ENCODE measurements at places on chromosomes 16 and 17.

- DNase-seq: peak; percentile 23
Measured at GRCh38 chr16:20763461-20764232, at the start of gene ACSM3. Gene ACSM3, plus strand, starts transcription at chr16:20764014. Its CDS starts 6,021 bp downstream, at chr16:20770035.

GRCh38 chr16:88458039-88458772, 5.1 kb downstream of the ZFPM1 start:
- DNase-seq: no peak

- no peak for DNase-seq
Measured at GRCh38 chr16:19188406-19188805, 20.4 kb downstream of the SYT17 start.

DNA sequence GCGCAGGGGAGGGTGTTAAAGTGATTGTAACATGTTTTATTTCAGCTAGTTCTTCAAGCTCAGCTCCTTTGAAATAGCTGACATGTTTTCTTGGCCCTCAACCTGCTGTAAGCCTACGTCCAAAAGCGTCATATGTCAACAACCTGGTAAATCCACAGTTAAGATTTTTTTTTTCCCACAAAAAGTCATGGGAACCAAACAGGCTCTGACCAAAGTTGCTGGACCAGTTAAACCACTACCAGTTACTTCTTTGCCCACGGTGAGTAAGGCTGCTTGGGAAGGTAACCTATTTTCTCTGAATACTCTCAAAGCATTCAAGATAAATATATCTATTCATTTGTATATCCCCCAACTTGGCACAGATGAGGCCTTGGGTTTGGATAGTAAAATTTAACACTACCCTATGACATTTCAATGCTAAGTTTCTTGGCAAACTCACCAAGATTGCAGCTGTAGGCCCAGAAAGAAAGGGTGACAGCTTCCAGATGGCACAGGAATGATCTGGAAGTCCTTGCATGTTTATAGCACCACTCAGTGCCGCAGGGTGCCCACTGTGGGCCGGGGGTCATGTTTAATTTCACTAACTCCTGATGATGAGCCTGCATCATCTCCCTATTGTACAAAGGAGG, 166.2 kb downstream of the XYLT1 start:
- no peak for DNase-seq

DNA sequence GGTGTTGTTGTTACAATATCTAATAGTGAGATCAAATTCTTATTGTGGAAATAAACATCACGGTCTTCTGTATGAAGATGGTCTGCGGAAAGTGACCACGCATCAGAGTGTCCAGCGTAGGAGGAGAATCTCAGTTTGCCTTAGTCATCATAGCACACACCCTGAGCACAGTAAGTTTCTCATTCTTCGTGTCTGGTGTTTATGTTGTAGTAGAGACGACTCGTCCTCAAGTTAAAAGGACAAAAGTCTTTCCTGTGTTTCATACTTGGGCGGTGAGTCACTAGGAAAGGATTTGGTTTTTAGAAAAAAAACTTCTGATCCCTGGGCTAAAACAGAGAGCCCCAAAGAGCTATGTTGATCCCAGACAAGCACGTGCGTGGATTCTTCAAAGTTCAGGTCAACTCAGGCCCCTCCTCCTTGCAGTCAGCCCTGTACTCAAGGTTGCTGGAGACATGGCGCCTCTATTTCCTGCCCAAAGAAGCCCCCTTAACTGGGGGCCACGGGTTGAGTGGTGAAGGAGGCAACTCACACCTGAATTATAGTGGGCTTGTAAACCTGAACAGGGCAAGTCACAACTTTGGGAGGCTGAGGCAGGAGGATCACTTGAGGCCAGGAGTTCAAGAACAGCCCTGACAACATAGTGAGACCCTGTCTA, 170.4 kb downstream of the ZFHX3 start:
- no peak for DNase-seq

- DNase-seq: no peak
Measured at GRCh38 chr17:17840751-17841591, 4.2 kb upstream of the SREBF1 start.

- DNase-seq: no peak
Measured at GRCh38 chr16:30870904-30871303, 23.0 kb downstream of the BCL7C start.

- DNase-seq: no peak
Measured at GRCh38 chr17:56289321-56289720, 136.0 kb downstream of the ANKFN1 start.

DNA sequence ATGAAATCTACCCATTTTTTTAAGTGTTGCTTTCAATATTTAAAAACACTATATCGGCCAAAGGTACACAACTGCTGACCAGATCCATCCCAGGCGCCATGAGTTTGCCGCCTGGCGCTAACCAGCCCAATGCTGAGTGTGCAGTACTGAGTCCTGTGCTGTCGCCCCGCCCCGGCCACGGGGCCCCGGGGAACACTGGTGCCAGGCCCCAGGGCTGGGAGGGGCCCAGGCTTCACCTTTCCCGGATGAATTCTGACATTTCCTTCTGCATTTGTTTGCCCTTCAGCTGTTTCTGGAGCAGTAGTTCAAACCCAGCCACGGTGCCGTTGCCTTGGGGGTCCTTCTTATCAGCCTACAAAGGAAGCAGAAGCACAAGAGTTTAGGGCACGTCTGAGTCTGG, 37.8 kb upstream of the RCVRN start:
- DNase-seq: no peak

DNA sequence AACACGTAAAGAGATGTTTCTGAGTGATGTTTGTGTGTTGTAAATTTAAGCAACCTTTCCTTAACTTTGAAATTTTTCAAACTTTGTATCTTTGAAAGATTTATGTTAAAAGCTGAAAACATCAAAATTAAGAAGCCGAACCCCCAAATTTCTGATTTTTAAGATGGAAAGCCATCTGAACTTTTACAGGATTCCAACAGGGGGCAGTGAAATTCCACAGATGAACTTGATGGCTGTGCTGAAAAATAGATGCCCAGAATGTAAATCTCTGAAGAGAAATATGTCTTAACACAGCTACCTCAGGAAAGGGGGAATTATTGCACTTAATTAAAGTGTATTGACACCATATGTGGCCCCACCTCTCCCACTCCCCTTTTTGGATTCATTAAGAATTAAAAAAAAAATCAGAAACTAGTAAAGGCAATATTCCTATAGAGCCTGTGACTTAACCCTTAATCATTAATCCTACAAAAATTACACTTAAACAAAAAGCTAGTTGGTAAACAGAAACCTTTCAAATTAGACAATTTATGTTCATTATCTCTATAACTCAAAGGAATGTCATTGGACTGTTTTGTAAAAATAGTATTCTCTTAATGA, 597.9 kb downstream of the KCNJ2 start:
- no peak for DNase-seq

DNA sequence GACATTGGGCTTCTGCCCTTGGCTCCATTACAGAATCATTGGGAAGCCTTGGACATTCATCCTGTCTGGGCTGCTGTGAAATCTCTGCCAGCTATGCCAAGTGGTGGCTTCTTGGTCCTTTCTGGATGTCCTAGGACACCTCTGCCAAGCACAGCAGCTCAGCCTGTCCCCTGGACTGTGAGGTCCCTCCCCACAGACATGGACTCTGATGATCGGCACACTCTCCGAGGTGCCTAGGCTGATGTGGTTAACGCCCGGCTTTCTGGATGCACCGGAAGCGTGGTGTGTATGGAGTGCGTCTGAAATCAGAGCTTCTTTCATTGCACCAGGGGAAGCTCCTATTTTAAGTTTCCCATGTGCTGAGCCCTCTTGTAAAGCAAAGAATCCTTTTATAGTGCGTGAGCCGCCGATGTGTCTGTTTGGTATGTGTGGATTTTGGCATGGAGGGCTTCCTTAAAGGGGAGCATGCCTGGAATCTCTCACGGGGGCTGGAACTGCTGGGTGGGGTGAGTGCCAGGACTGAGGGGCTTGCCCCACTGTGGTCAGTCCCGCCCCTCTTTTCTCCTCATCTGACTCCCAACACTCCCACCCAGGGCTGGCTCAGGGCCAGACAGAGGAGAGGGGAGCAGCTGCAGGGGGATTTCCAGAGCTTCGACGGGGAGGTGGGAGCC, 7.0 kb upstream of the ARHGAP23 start:
- no peak for DNase-seq

DNA sequence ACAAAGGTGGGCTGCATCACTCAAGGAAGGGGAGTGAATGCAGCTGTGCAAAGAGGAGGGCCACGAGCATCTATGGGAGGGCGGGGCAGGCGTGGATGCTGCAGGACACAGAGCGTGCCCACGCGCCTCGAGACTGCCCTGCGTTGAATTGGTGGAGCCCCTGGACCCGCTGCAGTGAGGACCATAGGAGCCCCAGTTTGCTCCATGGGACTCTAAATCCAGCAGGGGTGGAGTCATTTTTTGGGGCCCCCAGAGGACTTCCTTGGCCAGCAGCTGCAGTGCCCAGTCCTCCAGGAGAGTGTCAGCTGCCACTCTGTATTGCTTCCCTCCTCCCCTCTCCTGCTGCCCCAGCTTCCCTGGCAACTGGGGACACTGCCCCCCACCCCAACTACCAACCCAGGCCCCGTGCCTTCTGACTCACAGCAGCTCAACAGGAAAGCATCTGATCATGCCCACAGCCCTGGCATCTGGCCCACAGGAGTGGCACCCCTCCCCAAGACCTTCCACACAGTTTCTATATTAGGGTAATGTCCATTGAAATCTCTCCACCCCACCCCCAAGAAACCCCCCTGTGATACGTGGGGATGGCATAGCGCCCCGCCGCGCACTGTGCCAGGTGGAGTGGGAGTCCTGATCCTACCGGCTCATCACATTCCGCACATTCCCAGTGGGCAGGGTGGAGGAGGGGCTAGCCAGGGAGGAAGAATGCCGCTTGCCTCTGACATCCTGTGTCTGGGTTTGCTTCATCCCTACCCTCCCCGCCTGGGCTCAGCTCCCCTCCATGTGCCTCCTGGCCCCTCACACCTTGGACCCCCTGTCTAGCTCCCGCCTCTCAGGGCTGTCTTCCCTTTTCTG, 27.8 kb upstream of the ITGA3 start:
- DNase-seq: no peak

DNA sequence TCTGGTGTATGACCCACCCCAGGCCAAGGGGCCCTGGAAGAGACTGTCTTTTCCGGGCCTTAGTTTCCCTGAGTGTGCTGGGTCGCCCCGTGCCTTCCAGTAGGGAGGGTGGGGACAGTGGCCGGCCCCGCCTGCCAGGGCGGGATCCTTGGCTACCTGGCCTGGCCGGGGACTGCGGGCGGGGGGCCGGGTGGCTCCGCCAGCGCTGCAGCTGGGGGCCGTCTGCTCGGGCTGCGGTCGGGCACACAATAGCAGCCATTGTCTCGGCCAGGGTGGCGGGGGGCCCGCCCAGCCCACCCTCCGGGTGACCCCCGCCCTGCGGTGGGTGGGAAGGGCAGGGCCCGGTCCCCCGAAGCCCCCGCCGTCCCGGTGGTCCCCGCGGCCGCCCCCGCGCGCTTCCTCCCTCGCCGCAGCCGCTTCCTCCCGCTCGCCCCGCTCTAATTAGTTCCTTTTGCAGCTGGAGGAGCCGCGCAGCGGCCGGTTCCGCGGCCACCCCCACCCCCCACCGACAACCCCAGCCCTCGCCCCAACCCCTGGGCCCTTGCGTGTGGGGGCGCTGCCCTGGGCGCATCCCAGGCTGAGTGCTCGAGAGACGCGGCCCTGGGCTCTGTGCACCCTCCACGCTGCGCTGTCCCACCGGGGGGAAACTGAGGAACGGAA, 11.6 kb downstream of the GLIS2 start:
- DNase-seq: no peak

GRCh38 chr17:48589831-48590606, at the start of gene HOXB3:
Gene HOXB3, minus strand, starts transcription at chr17:48590241. Its CDS starts 37,767 bp downstream, at chr17:48552474.
- DNase-seq: no peak

GRCh38 chr16:88798073-88798472, 5.5 kb upstream of the CDT1 start:
- DNase-seq: no peak

DNA sequence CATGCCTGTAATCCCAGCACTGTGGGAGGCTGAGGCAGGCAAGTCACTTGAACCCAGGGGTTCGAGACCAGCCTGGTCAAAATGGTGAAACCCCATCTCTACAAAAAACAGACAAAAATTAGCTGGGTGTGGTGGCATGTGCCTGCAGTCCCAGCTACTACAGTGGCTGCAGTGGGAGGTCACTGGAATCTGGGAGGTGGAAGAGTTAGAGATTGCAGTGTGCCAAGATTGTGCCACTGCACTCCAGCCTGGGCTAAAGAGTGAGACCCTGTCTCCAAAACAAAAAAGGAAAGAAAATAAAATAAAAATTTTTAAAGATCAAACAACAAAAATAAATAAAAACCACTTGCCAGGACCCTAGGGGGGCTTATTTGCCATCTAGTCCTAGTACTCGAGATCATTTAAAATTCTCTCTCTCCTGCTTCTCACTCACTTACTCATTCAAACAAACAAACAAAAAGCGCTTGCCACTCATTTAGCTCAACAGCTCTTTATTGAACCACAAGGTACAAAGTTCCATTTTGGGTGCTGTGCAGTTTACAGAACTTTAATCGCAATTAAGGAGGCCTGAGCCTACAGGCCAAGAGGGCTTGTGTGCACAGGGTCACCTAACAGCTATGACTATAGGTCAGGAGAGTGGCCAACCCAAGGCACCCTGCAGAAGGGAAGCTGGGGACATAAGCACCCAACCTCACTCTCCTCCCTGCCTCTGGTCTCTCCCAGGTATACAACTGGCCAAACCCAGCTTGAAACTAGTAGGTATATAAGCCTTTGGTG, 4.4 kb downstream of the CHD9NB start:
- DNase-seq: no peak

DNA sequence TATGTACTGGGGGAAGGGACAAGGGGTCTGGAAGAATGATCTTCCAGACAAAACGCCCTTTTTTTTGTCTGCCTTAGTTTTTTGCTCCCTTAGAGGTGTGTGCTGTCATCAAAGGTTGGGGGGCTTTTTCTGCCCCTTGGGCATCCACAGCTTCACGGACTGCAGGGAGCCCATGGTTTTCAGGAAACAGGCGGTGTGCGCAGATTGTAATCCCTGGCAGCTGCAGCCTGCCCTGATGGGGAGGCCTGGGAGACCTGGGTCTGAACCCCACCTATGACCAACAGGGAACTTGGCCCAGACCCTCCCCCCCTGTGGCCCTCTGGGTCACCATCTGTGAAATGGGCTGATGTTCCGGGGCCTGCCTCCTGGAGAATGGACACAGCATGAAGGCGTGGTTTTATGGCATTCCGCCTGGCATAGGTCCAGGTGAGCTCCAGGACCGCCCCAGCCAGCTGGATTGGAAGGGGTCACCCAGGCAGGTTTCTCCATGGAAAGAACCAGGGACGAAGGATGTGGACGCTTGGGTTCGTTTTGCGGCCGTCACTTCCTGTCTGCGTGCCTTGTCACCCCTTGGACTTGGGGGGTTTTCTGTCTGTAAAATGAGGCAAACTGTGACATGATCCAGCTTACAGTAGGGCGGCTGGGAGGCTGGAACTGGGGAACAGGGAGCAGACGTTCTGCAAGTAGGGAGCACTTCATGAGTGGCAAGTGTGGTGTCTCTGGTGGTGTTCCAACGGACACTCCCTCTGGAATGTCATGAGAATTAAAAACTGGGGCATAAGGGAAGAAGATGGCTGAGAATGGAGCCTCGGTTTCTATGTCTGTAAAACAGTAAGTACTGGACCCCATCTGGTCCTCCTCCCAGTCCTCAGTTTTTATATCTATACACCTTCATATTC, 1.5 kb downstream of the CPNE2 start:
- no peak for DNase-seq

GRCh38 chr16:87491522-87492290, 1.1 kb downstream of the ZCCHC14 start:
- no peak for DNase-seq

- no peak for DNase-seq
Measured at GRCh38 chr17:79695293-79695790, 35.4 kb upstream of the ENPP7 start.
